ENCODE measurements at places on chromosomes 12 and 14. TPM values are rescaled to one million over a fixed set of nuclear protein-coding genes. Genes with fewer than 3 reads are reported as not detected.

The INHBC gene
- 0.27 TPM for polyA plus RNA-seq

The SRSF9 gene
- 222 TPM for polyA plus RNA-seq

The CACNA2D4 gene
- 1.9 TPM for polyA plus RNA-seq

The FSCB gene
- not detected for polyA plus RNA-seq

The KLRG1 gene
- polyA plus RNA-seq, result 3.1 TPM

The FRMD6 gene
- 20.0 TPM for polyA plus RNA-seq

The G2E3 gene
- polyA plus RNA-seq, result 39.0 TPM

The ATP23 gene
- 11.0 TPM for polyA plus RNA-seq

DNA sequence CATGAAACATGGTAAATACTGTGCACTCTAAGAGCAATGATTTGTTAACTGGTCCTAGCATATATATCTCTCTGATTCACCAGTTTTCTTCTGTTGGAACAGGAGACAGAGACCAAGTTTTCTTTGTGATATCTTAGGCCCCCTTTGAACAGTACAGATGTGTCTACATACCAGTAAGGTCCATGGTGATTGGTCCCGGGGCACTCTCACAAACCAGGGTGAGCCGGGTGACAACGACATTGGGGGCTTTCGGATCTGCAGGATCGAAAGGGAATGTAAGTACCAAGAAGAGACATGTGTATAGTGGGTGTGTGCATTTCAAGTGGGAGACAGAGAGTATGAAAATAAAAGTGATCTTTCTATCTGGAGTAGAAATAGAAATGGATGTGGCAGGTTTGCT, 11.3 kb upstream of the ERP27 start:
- no peak for DNase-seq

- DNase-seq, result no peak
These were observed 7.9 kb upstream of the KLRB1 start for GRCh38 chr12:9615420-9616136.

DNA sequence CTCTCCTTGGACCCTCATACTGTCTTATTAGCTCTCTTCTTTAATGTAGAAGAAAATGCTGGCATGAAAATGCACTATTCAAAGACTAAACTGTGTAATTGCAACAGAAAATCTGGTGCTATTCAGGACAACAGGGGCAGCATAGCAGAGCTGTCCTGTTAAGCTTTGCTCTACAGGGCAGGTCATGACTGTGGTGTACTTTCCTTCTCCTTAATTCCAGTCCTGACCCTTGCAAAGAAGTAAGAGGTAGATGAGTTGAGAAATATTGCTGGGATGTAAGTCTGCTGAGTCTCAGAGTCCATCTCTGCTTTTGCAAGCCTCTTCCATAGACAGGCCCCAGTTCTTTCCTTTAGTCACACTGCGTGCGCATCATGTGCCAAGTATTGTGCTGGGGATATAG, 52.6 kb upstream of the STK38L start:
- no peak for DNase-seq

DNA sequence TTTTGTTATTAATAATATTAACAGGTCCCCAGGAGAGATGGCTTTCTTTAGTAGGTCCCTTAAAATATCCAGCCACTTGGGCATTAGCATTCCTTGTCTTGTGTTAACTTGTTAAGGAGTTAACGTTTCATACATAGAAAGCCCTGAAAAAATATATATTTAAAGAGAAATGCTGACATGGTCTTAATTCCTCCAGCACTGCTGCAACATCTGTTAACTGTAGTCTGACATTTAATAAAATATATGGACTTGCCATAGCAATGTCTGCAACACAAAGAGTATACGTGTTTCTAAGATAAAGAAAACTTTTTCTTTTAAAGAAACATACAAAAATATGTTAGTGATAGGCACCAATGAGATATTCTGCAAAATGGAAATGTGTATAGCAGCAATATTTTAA, 10.0 kb downstream of the SLC38A4 start:
- no peak for DNase-seq

DNA sequence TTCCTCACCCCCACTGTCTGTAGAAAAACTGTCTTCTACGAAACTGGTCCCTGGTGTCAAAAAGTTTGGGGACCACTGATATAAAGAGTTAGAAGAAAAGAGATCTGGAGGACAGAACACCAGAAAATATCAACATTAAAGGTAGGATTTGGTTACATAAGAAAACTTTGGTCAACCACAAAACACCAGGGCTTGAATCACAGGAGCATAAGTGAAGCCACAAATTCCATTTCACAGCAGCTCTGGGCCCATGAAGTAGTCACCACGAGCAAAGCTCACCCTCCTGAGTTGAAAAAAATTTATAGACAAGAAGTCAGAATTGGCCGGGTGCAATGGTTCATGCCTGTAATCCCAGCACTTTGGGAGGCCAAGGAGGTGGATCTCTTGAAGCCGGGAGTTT, 19.4 kb downstream of the RALGAPA1 start:
- no peak for DNase-seq

GRCh38 chr14:101134851-101135433, 231.4 kb upstream of the RTL1 start:
- no peak for DNase-seq

GRCh38 chr12:54032627-54033100, at the start of gene HOXC5:
HOXC5 (plus strand) TSS chr12:54033050; CDS start chr12:54033123, 73 bp downstream.
- peak; percentile 90 for DNase-seq

- DNase-seq, result peak; percentile 24
These were observed 32.8 kb upstream of the TOMM20L start for GRCh38 chr14:58362798-58363412.

- no peak for DNase-seq
These were observed 28.2 kb downstream of the ATP2B1 start for GRCh38 chr12:89680409-89680808.

DNA sequence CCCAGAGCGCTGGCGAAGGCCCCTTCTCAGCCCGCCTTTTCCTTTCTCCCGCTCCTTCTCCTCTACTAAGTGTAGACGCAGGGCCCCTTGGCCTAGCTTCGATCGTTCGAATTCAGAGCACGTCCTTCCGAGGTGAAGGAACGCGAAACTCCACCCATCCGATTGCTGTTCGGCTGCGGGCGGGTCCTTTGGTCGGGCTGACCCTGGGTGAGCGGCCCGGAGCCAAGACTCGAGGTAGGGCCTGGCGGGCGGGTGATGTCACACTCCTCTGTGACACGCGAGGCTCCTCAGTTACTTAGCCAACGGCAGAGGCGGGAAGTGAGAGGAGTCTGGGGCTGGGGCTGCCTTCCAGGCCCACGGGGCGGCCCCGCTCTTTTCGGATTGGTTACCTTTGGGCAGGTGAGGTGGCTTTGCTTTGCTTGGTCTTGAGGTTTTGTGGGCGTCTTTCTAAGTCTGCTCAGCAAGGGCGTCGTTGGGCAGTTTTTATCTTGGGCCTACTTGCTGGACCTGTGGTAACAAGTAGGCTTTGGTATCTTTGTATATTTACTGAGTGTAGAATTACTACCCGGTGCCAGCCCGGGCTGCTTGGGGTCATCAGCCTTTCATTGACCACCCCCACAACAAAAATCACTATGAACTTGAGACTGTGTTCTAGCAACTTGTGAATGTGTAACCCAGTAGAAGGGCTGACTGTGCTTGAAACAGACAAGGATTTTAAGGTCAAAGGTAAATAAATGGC, 694 bp downstream of the TMBIM6 start:
- peak; percentile 52 for DNase-seq

- no peak for DNase-seq
These were observed 20.8 kb downstream of the TNFAIP2 start for GRCh38 chr14:103144085-103144484.

DNA sequence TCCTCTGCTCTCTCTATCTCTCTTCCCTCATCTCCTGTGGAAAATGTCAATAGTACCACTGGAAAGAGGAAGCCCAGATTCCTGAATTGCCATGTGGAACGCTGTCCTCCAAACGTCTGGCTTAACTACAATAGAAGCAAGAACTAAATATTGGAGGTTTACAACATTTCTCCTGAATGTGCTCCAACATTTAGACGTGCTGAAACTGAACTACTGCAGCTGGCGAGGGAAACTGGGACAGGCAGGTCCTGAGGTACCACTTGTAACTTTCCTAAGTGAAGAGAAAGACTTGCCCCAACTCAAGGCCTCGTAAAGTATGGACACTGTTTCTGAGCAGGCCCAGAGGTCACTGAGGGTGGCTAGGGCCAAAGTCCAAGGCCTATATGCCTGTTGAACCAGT, 187.7 kb downstream of the NTF3 start:
- no peak for DNase-seq

- no peak for DNase-seq
These were observed 201.3 kb downstream of the PCNX1 start for GRCh38 chr14:71108398-71109119.

GRCh38 chr14:90440021-90440451, 43.2 kb downstream of the CALM1 start:
- no peak for DNase-seq

DNA sequence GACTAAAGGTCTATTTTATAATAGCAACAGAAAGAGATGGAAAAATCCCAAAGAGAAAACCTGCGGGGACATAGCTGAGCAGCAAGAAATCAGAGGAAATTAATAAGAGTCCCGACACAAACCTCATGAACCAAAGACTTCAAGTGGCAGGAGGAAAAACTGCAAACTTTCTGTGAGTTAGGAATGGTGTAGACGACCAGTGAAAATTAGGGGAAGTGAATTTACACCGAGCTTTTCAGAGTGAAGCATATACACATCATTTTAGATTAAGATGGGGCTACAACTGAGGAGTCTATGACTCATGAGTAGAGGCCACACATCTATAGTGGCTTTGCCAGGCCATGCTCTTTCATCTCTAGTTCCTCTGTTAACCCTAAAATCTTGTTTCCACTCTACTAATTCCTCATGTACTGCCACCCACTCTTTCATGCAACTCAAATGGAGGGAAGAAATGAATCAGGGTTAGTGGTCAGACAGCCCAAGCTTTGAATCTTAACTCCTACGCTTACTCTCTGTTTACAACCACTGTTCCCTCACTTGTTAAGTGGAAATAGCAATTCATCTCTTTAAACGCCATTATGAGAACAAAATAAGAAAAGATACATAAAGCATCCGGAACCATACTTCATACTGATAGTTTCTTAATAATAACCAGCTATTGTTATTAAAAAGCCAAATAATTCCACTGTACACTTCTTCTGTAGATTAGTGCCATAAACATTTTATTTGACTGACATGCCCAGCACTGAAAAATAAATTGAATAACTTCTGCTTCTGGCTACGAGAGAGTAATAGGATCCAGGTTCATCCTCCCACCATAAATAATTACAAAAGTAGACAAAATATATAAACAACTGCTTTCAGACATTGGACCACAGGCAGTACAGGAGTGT, 219.3 kb downstream of the RMST start:
- DNase-seq, result no peak

DNA sequence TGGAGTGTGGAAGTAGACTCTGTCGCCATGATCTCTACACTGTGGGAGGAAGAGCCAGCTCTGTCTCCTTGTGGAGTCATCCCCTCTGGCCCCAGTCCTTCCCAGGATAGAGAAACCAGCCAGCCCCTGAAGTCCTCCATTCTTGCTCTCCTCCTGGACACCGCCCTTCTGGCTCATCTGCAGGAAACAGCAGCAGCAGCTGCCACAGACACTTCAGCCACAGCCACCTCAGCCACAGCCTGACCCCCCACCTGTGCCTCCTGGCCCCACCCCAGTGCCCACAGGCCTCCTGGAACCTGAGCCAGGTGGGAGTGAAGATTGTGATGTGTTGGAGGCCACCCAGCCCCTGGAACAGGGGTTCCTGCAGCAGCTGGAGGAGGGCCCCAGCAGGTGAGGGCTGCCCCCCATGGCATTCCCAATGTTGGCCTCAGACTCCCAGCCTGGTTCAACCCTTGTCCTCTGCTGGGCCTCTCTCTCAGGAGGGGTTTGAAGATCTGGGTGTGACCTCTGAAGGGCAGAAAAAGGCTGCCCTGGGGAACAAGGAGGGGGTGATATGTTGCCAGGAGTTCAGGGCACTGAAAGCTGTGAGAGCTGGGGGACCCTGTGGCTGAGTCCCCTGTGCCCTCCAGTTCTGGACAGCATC, 10.5 kb downstream of the PRPF40B start:
- no peak for DNase-seq

DNA sequence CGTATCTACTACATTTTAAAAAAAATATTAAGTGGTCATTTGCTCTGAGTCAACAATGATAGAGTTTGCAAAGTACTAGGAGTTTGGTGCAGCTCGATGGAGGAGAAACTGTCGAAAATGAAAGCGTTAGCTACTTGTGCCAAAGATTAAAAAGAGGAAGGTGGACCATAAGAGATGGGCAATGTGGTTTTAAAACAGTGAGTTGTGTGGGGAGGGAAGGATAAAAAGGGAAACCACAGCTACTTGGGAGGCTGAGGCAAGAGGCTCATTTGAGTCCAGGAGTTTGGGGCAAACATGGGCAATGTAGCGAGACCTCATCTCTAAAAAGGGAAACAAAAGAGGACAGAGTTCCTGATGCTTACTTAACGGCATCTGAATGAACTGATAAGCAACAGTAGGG, 18.2 kb upstream of the STRAP start:
- DNase-seq, result no peak

GRCh38 chr12:5497329-5498053, 65.6 kb downstream of the NTF3 start:
- DNase-seq, result no peak

DNA sequence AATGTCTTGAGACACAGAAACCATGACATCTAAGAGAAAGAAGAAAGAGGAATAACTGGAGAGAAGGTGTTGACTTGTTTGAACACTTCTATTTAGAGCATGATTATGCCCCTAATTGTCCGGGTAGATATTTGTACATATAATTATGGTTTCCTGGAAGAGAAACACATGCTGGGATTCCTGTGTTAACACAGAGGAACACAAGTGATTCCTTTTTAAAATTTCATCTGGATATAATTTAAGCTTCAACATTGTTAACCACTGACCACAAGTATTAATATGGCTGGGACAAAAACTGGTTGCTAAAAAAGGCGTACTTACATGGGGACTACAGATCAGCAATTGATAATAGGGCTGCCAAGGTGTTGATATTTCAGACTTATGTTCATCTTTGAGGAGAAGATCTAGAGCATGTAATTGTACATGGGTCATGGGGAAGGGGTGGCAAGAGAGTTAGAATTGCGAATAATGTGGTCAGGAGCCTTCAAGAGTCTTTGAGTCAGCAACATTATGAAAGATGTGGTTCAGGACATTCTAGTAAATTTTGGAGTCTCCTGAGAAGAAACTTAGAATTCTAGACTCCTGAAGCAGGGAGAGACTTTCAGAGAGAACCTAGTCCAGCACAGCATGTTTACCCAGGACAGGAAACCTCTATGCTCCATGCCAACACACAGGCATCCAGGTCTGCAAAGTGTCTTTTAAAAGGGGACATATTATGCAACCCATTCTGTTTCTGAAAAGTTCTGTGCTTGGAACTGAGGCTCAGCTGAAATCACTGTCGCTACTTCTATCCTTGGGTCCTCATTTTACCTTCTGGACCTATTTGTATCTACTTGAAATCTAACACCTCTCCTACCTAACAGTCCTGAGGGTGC, 56.5 kb downstream of the SLC38A1 start:
- DNase-seq, result no peak

DNA sequence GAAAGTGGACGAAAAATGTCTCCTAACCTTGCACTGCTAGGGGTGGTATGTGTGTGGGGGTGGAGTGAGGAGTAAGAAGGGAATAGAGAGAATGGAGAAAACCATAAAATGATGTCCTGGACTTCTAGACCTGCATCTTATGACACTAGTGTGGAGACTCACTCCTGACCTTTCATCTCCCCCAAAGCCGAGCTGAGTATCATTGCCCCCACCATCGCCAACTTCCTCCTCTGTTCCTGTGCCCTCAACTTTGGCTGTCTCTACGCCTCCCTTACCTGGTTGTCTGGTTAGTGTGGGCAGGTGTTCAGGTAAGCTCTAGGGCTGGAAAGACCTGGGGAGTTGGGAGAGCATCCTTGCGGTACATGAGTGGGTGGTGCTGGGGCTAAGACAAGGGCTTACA, 4.5 kb upstream of the KLHL33 start:
- DNase-seq, result no peak

Data from left kidney (tissue), 8 donors.